ENCODE measurements at places on chromosomes 3 and 15.

DNA sequence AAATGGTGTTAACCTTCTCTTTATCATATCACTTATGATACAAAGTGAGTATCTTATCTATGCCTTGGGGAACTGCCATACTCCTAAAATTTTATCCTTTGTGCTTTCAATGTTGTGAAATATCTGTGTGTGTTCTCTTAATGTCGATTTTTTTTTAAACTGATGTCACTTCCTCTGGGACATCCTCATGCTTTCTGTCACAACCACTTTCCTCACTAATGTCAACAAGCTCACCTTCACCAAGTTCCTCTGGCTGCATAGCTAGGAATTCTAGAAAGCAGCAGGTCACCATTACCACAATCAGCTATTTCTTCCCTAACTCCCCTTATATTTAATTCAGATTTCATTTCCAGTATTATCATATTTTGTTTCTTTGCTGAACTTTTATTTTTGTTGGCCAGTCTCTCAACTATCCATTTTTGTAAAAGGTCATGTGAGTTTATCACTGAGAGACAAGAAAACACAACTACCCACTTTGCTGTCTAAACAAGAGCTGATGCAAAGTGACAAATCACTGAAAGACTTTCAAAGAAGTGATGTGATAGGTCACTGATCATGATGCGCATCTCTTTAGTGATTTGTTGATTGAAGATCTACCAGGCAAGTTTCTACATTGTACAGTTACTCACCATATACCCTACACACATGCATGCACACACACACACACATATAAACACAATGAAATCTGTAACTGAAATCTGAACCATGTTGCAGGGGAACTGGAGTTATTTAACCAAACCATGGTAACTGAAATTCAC lies 369.0 kb downstream of the ULK4 start:
- no peak for DNase-seq

DNA sequence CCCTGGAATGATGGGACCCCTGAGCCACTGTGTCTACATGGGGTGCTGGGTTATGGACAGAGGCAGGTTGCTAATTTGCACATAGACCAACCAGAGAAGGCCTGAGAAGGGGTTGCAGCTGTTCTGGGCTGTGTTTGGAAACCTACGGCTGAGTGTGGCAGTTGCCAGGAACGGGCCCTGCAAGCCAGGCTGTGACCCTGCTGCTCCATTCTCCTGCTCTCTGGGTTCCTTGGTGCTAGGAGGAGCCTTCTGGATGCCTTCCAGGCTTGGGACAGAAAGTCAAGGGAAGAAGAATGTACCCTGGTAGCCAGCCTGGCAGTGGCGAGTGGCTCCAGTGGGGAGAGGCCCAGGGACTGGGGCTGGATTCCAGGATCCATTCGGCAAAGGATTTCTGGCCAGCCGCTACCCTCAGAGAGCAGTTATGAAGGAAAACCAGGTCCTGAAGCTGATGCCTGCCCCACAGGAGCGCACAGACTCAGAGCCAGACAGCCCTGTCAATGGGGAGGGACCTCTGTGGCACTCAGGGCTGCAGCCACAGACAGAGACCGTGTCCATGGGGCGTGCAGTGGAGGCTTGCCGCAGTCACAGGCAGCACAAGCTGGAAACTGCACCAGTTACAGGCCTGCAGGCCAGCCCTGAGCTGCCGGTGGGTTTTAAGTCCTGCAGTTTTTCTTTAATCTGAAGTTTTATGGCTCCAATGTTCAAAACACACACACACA lies 55.1 kb upstream of the ACAD9 start:
- no peak for DNase-seq

DNA sequence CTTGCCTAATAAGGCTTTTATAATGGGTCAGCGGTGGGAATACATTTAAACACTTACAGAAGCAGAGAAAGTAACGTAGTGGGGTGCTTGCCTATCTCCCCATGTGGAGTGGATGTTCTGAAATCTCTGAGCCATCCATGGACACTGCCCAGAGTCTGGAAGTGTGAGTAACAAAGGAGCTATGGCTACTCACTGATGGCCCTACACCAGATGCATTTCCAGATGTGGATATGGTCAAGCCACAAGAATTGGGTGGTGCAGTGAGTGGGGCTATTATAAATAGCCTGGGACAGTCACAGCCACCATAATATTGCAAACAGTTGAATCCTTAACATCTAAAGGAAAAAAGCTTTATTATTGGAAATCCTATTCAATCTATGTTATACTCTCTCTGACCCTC lies 96.6 kb downstream of the CGNL1 start:
- DNase-seq: no peak

DNA sequence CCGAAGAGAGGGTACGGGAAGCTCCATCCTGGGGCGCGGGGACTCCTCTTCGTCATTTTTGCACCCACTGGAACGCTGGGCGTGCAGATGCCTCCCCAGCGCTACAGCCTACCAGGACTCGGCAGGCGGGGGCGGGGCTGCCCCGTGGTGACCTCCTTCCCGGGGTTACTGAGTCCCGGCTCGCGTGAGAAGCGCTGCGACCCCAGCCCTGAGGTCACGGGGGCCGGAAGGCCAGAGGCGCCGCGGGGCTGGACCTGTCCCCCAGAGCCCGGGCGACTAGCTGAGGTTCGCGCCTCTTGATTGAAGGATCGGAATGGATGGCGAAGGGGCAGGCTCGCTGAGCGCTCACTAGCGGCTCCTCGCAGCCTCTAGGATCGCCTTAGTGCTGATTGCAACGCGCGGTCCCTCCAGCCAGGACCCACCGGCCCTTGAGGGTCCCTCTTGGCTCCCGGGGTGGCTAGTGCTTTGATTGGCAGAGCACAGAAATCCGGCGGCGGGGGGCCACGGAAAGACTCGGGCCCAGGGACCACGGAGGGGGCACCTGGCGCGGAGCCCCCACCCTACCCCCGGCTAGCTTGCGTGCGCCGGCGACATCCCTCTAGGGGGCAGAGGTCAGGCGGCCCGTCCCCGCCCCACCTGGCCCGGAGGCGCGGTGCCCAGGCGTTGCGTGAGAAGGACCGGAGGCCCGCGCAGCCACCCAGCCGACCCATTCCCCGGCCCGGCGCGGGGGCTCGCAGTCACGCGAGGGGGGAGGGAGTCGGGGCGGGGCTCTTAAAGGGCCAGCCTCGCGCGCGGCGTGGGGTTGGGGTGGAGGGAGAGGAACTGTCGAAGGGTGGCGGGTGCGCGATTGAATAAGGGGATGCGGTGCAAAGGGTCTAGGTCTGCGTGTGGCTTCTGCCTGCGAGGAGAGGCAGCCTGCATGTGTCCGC lies 781 bp upstream of the CYP1A1 start:
- DNase-seq: no peak

DNA sequence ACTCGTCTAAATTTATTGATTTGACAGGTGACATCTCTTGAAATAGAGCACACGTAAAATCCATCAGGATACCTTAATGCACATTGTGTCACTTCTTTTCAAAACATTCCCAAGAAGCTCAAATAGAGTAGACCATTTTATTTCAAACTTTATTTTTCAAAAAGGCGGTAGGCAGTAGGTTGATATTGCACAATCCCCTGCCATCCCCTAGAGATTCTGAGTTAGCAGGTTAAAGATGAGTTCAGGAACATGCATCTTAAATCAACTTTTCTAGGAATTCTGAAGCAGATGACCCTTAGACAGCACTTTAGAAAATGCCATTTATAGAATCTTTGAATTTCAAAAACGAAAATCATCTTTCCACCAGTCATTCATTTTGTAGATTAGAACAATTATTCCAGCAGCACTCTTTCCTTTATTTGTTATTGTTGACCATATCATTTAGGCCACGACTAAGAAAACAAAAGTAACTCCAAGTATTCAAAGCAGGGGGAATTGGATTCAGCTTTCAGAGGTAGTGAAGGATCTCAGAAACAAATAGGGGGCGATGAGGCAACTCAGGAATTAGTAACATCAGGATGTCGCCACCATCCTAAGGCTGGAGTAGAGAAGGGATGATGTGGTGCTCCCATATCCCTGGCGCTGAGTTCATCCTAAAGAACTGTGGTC lies 198.2 kb upstream of the MCTP2 start:
- DNase-seq: no peak

- DNase-seq: peak; percentile 67
Measured at GRCh38 chr3:124811436-124811835, 75.7 kb downstream of the ITGB5 start.

GRCh38 chr3:9097495-9097894 lies 134.2 kb upstream of the RAD18 start:
- no peak for DNase-seq

GRCh38 chr3:152717252-152717651 lies 117.7 kb upstream of the P2RY1 start:
- no peak for DNase-seq

- DNase-seq: peak; percentile 94
Measured at GRCh38 chr3:45010811-45011333, 15.2 kb upstream of the CLEC3B start.

DNA sequence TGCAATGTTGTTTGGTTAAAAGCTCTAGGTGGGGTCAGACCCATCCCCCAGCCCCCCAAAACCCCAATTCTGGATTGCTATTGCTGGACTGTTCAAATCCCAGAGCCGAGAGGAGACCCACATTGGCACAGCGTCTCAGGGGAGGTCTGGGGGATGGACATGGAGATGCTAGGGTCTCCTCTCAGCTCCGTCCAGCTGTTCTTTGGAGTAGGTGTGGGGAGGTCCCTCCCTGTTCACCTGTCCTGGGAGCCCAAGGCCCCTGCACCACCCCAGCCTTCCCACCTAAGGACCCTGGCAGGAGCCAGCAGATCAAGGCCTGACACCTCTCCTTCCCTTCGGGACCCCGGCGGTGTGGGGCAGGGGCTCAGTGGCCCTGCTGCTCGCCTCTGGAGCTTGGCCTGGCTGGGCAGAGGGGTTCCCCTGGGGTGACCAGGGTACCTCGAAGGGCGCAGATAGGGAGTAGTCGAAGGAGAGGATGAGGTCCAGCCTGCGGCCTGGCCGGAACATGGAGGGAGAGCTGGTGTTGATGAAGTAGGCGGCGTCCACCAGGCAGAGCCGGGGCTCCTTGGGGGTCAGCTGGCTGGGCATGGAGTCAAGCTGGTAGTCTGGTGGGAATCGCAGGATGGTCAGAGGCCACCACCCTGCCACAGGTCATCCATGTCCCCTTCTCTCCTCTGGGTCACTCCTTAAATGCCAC lies 23.9 kb downstream of the PLA2G4D start:
- no peak for DNase-seq

GRCh38 chr3:56878074-56878473 lies 76.3 kb upstream of the ARHGEF3 start:
- no peak for DNase-seq

- DNase-seq: no peak
Measured at GRCh38 chr3:44899683-44900367, 25.4 kb downstream of the TGM4 start.
